ENCODE measurements at places on chromosomes 2 and 18. TPM values are rescaled to one million over a fixed set of nuclear protein-coding genes. Genes with fewer than 3 reads are reported as not detected.

The AQP12A gene
- total RNA-seq = not detected

The GCG gene
- not detected for total RNA-seq

The SAG gene
- not detected for total RNA-seq

The FAM117B gene
- total RNA-seq = 2.4 TPM

The LYG2 gene
- total RNA-seq = not detected

The RIOK3 gene
- 71.1 TPM for total RNA-seq

The DNER gene
- total RNA-seq = 68.3 TPM

The RGPD3 gene
- 0.21 TPM for total RNA-seq

The ASPRV1 gene
- 0.10 TPM for total RNA-seq

The L3MBTL4 gene
- not detected for total RNA-seq

The EVA1A gene
- total RNA-seq = 24.6 TPM

The LAMA1 gene
- total RNA-seq = 7.2 TPM

The POTEE gene
- not detected for total RNA-seq

The TUBA3E gene
- total RNA-seq = not detected

The SLC9A4 gene
- 0.84 TPM for total RNA-seq

The LIMS2 gene
- 6.2 TPM for total RNA-seq

The METTL5 gene
- 141 TPM for total RNA-seq

The EFR3B gene
- 2.2 TPM for total RNA-seq

The SMYD1 gene
- not detected for total RNA-seq

The THAP4 gene
- total RNA-seq = 80.6 TPM

The E2F6 gene
- 31.2 TPM for total RNA-seq

The UGT1A3 gene
- total RNA-seq = not detected

The DYNAP gene
- not detected for total RNA-seq

The CNTNAP5 gene
- not detected for total RNA-seq

The EML6 gene
- 0.67 TPM for total RNA-seq

The TIMM21 gene
- total RNA-seq = 39.7 TPM

The TBC1D8 gene
- total RNA-seq = 4.9 TPM

The UPP2 gene
- not detected for total RNA-seq

The METTL8 gene
- total RNA-seq = 52.6 TPM

The TYW5 gene
- total RNA-seq = 8.8 TPM

The TRIM43 gene
- not detected for total RNA-seq

All from A172 (cell line).